ENCODE measurements at places on chromosomes 16 and 17.

- DNase-seq, result no peak
These were observed 91.6 kb downstream of the CCT6B start for GRCh38 chr17:34869641-34870040.

DNA sequence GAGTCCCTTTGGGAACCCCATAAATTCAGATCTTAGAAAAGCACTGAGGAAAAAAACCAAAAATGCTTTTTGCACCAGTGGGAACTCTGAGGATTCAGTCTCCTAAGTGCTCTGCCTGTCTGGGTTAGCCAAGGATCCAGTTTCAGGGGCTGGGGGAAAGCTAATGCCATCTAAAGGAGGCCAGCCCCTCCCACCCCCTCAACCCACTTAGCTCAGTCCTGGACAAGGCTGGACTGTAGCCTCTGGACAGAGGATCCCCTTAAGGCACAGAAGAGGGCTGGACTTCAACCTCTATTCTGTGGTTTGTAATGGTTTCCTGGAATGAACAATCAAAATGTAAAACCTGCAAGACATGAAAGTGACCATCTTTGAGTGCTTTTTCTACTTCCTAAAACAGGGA lies 356.1 kb upstream of the ZFHX3 start:
- no peak for DNase-seq

GRCh38 chr17:6261466-6261865 lies 173.5 kb downstream of the AIPL1 start:
- DNase-seq, result no peak

GRCh38 chr17:61786088-61786487 lies 77.2 kb downstream of the BRIP1 start:
- DNase-seq, result no peak

DNA sequence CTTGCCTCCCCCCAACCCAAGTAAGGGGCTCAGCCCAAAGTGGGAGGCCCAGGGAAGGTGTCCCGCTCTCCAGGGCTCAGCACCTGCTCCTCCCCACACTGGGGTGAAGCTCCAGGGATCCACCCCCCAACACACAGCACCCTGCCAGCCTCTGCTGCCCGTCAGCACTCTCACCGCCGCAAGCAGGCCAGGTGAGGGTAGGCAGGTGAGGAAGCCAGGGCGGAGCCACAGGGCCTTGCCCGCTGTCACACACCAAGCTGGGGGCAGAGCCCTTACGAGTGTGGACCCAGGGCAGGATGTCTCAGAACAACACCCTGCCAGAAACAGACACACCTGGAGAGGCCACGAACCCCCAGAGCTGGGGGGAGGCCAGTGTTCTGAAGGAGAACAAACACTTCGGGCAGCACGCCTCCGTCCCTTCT lies 19.5 kb downstream of the PLLP start:
- DNase-seq, result no peak

DNA sequence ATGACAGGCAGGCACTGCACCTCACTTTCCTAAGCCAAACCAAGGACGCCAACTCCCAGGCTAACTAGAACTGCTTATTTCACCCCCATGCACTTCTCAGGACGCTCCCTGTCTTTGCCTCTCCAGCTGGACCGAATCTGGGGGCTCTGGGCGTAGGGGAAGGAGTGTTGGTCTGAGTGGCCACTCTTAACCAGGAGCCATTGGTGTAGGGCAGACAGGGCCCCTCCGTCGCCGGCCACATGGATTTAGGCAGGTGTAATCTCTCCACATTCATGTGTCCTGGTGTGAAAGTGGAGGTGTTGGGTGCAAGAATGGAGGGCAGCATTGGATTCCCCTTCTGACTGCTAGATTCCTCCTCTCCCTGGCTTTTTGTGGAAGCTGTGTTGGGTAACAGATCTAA lies 9.8 kb downstream of the ATP2C2 start:
- DNase-seq, result no peak

DNA sequence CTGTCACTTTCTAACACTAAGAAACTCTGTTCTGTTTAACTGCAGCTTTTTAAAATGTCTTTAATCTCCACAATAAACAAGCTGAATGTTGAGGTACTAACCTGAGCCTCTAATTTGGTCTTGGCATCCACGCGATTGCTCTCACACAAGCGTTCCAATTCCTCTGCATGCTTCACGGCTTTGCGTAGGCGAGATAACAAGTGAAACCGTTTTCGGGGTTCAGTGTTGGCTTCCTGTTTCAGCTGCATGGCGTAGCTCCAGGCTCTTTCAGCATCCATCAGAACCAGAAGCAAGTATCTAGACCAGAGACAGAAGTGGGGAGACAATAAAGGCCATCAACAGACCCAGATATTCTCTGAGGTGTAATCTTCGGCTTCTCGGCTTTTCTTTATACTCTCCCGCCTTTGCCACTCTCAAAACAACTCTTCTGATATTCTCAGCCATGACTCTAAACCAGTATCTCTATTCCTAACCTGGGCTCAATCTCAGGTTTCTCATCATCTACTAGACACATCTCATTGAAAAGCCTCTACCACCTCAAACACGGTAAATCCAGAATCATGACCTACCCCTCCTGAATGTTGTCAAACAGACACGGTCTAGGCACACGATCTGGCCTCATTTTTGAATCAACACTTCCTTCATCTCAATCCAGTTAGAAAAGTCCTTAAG lies 8.3 kb downstream of the SRP68 start:
- DNase-seq, result no peak

- DNase-seq, result peak; percentile 38
These were observed 322.5 kb downstream of the C16orf95 start for GRCh38 chr16:86994651-86995171.

- no peak for DNase-seq
These were observed 4.7 kb upstream of the NLRC5 start for GRCh38 chr16:56984639-56985038.

DNA sequence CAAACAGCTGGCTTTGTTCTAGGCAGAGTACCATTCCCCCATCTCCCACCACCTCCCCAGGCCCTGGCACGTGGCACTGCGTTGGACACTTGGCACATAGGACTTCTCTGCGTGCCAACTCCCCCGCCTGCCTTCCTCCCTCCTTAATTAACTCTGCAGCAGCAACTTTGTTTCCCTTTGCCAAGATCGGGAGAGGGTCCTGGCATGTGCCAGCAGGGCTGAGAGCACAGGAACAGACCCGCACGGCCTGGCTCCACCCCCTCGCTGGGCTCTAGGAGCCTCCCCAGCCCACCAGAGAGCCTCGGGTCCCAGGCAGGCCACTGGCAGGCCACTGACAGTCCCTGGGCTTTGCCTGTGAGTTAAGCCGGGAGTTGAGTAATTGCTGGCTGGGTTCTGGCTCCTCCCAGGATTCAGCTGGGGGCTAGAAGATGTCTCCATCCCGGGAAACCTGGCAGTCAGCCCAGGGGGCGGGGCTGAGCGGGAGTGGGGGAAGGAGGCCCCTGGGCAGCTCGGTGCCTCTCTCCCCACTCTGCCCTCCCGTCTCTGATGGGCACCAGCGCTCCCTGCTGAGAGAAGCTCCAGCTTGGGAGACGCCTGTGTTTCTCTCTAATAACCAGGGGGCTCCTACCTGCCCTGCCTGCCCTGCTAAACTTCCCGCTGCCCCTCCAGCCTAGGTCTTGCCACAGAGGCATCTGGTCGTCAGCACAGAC lies 224.0 kb upstream of the TNRC6C start:
- DNase-seq, result peak; percentile 46

- DNase-seq, result no peak
These were observed 174.3 kb upstream of the CHMP6 start for GRCh38 chr17:80817321-80817845.

DNA sequence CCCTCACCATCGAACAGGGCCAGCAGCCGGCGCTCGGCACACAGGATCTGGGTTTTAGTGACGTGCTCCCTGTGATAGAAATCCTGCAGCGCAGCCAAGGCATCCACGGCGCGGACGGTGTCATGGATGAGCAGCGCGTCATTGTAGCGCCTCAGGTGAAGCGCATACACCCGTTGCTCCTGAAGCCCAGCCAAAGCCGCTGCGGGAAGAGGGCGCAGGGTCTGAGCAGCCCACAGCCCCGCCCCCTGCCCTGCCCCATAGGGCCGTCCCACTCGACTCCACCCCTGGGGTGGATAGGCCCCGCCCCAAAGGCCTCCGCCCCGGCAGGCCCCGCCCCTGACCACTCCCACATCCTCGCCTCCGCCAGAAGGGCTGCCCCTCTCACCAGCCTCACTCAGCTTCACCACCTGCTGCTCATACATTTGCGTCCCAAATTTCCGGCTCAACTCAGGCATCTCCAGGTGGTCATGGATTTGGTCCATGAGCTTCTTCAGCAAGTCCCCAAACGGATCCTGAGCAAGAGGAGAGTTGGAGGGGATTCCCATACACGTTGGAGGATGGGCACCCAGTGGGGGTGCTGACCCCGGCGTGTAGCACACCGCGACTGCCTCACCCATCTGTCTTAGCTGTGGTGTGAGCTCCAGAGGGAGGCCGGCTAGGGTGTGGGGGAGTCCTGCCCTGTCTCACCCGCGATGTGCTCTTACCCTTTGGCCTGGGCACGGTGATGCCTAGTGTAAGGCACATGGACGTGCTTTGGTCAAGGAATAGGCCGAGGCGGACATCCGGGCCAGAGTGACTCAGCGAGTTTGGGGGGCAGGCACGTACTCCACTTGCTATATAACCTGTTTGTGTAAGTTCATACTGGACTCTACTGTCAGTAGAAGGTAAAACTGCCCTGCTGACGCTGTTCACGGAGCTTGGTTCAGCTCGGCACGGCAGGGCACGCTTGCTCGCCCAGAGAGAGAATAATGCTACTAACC lies 4.6 kb downstream of the DHX58 start:
- no peak for DNase-seq

DNA sequence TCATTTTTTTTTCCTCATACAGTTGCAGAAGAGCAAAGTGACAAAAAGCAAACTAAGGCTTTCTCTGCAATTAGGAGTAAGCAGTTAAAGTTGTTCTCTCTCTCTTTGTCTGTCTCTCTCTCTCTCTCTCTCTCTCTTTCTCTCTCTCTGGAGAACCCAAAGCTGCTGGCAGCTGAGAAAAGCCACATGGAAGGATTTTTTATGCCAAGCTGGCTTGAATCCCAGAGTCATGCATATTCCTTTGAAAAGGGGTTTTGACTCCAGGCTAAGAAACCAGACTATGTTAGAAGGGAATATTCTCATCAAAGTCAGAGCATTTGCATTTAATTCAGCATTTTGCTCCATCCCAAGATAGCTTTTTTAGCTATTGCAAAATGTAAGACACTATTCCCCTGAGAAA lies 1114.2 kb upstream of the GOT2 start:
- DNase-seq, result peak; percentile 11

DNA sequence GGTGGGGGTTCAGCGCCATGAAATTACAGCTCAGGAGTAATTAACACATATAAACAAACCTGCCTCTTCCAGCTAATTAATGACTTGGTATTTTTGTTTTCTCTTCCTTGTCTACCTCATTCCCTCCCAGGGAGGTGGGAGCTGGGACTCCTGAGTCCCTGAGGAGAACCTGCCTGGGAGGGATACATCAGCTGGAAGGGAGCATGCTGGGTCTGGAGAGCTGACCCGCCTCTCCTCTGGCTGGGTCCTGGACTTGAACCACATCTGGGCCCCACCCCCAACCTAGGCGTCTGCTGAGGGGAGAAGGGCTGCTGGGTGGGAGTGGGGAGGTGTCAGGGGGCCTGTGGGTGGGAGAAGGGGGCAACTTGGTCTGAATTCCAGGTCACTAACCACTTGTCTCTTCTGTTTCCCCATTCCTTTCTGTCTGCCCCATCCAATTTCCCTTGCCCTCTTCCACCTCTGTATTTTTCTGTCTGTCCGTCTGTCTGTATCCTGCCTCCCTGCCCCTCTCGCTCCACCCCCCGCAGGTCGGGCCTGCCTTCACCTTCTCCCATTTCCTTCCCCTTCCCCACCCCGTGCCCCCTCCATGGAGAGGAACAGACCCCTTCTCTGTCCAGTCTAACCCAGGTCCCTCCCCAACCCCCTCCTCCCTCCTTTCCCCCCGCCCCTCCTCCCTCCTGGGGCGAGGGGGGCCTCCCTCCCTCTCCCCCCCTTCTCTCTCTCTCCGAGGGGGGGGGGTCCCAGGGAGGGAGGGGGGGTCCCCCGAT lies at the start of gene NLGN2:
TSS of gene NLGN2 (plus strand) at position 361 of the 767 bp plus-strand sequence. CDS start 411 bp downstream, outside the sequence.
- DNase-seq, result no peak

DNA sequence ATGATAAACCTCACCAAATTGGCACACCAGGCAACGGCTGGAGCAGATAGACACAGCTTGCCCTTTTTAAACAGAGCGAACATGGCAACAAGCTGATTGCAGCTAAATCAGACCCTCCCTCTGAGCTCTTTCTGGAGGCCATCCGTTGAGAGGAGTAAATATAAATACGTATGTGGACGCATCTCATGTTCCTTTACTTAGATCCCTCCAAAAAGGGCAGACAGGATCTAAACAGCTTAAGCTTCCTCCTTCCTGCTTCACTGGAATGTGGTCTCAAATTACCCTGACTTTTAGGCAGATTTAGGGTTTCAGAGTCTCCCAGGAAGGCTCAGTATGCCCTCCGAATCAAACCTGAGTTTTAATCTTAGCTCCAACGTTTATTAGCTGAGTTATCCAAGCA lies 204.7 kb upstream of the GOT2 start:
- DNase-seq, result no peak

DNA sequence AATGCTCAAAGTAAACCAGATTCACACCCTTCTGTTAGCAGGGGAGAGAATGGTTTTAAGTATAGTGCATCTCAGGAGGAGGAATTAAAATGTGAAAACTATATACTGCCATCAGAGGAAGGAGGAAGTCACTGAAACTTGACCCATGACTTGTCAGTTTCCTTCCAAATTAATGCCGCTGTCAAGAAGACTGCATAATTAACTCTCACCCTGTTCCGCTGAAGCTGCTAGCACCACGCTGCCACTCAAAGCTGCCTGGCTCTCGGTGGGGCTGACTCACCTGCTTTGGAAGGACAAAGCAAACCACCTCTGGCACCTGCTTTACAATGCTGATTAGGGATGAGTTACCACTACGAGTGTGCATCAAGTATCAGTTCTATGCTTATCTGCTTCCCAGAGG lies 37.8 kb upstream of the ULK2 start:
- DNase-seq, result no peak

DNA sequence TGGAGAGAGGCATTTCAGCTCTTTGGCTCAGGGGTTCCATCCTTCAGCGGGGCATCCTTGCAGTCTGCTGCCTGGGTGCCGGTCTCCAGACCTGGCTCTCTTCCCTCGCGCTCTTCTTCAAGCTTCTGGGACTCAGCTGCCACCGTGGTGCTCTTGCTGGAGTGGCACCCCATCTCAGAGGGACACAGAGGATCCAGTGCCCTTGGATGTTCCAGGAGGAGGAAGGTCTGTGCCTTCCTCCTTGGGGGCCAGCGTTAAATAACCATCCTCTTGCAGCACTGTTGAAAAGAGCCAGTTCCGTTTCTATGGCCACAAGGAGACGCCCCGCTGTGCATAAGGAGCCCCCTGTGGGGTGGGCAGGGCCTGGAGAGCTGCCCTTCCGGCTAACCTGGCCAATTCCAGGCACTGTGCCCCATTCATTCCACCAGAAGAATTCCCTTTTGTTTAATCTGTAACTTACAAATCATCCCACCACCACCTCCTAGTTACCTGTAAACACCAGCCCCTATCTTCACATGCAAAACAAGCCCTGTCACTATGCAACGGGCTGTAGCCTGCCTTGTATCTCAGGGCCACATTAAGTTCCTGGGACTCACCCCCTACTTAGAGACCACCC lies 8.6 kb downstream of the CHD9NB start:
- no peak for DNase-seq
